ENCODE measurements at places on chromosomes 6 and 20.

GRCh38 chr6:125947615-125948014 is 9.0 kb upstream of the HINT3 start:
- no peak for DNase-seq

GRCh38 chr6:56526860-56527544 is 115.7 kb downstream of the DST start:
- no peak for DNase-seq

- no peak for DNase-seq
These were observed 27.8 kb downstream of the SLC23A2 start for GRCh38 chr20:4973330-4974097.

- no peak for DNase-seq
These were observed 108.1 kb downstream of the RNF144B start for GRCh38 chr6:18495236-18495635.

DNA sequence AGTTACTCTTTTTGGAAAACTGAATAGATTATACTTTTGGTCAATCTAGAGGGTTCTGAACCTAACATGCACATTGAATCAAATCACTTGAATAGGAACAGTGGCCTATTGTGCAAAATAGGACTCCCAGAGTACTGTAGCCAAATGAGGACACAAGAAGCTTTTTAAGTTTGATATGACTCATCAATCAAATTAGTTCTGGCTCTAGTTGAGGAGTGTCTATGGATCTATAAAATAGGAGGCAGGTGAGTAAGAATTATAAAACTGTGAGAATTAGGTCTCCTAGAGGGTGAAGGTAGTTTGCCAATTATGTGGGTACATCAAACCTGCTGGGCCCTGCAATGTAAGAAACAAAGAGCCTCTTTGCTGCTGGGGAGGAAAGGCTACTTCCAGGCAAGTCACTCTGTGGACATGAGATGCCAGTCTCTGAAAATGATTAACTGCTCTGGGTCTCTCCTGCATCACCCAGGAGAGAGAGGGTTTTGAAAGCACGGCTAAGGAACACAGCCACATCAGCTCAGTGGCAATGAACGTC is 112.3 kb downstream of the RCAN2 start:
- no peak for DNase-seq

DNA sequence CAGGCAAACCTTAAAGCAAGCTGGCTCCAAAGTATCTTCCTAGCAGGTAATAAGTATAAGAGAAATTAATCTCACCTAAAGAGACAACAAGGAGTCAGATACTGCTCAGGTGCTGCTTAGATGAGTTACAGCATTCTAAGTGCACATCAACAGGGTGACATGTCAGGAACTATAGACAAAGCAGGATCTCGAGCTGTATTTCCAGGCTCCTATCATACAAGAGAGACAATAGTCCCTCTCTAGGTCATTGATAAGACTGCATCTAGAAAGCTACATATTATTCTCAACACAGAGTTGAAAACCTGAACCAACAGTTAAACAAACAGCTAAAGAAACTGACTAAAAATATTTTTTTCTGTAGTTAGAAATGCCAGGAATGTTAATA is 3.9 kb downstream of the PTPRK start:
- no peak for DNase-seq

GRCh38 chr6:158284876-158285655 is 27.2 kb upstream of the TULP4 start:
- DNase-seq, result no peak

- no peak for DNase-seq
These were observed 28.6 kb upstream of the CDYL start for GRCh38 chr6:4747588-4747987.

- no peak for DNase-seq
These were observed 16.9 kb upstream of the STK35 start for GRCh38 chr20:2084703-2085102.

GRCh38 chr6:34138191-34138590 is 7.7 kb downstream of the GRM4 start:
- no peak for DNase-seq

GRCh38 chr6:18350271-18350670 is 36.9 kb upstream of the RNF144B start:
- DNase-seq, result no peak

DNA sequence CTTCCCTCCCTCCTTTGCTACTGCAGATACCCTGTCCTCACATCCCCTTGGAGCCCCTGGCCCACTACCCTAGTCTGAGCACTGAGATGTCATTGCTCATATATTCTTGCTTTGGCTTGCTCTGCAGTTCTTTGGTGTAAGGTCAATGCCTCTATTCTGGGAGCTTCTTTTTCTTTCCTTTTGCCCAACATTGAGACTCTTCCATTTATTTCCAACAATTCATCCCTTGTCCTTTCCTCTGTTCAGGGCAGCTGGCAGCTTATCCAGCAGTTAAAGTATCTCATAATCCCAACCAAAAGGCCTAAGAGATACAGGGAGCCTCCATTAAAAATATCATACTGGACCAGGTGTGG is 23.6 kb downstream of the L3MBTL1 start:
- DNase-seq, result no peak

DNA sequence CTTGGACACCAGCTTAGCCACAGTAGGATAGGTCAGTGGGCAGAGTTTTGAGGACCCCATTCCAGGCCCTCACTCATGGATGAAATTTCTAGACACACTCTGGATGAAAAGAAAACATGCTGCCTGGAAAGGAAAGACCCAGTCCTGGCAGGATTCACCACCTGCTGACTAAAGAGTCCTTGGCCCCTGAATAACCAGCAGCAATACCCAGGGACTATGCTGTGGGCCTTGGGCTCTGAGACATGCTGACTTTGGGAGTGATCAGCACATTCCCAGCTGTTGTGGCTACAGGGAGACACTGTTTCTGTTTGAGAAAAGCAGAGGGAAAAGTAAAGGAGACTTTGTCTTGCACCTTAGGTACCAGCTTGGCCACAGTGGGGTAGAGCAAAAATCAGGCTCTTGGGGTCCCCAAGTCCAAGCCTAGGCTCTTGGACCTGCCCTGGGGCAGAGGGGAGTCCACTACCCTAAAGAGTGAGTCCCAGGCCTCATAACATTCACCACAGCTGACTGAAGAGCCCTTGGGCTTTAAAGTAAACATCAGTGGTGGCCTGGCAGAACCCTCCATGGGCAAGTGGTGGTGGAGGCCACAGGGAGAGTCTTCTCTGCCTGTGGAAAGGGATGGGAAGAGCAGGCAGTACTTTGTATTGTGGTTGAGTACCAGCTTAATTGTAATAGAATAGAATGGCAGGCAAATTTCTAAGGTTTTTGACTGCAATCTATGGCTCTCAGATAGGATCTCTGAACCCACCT is 516.8 kb downstream of the BCKDHB start:
- no peak for DNase-seq

DNA sequence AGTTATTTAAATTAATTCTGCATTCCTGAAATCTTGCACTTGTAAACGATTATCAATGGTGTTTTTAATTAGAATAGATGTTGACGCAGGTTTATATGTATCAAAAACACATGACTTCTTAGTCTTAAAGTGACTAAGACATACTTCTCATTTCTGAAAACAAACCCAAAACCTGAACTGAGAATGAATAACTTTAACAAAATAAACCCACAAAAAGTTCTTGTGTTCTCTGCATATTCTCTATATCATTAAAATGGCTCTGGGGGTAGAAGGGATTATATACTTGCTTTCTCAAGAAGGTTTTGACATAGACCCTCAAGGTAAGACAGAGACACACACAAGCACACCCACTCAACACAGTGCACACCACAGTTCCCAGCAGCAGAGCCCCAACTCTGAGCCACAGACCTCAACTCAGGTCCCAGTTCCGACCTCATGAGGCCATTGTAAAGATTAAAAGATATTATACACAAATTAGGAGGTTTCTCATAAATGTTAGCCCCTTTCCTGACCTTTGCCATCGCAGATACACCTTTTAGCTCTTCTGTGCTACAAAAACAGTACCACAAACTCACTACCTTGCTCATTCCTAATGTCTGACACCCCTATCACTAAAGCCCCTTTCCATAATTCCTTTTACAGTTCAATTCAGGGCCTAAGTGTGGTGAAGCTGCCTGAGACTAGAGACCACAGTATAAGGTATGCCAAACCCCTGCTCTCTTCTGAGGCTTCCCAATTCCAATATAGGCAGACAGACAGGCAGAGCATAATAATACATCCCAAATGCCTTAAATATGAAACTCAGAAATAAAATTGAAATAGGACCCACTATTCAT is 267.8 kb downstream of the PTPRK start:
- no peak for DNase-seq

DNA sequence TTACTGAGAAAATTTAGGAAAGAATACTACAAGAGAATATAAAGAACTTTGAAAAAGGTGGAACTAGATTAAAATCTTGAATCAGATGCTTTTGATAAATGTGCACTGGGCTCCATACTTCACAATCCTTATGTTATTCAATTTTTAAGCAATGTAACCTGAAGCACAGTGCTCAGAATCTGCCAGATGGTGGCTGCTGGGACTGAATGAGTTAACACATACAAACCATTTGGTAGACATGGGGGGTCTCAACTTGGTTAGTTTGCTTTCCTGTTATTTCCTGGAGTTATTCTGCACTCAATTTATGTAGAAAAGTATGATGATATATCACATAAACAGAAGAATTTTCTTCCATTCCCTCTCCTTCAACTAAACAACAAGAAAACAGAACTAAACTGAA is 326.5 kb downstream of the RNGTT start:
- no peak for DNase-seq

DNA sequence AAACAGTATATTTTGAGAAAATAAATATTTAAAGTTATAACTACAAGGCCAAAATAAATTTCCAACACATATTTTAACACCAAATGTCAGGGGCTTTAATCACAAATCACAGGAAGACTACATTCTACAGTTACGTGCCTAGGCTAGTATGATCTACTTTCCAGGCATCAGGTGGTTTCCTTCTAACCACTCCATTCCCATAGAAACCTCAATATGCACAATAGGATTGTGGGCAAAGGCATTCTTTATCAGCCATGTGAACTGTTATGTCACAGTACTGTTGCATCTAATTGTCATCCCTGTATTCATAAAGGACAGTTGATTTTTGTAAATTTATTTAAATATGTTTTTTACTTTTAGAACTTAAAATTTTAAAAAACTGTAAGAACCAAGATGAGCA is 32.4 kb downstream of the ATG5 start:
- DNase-seq, result no peak

DNA sequence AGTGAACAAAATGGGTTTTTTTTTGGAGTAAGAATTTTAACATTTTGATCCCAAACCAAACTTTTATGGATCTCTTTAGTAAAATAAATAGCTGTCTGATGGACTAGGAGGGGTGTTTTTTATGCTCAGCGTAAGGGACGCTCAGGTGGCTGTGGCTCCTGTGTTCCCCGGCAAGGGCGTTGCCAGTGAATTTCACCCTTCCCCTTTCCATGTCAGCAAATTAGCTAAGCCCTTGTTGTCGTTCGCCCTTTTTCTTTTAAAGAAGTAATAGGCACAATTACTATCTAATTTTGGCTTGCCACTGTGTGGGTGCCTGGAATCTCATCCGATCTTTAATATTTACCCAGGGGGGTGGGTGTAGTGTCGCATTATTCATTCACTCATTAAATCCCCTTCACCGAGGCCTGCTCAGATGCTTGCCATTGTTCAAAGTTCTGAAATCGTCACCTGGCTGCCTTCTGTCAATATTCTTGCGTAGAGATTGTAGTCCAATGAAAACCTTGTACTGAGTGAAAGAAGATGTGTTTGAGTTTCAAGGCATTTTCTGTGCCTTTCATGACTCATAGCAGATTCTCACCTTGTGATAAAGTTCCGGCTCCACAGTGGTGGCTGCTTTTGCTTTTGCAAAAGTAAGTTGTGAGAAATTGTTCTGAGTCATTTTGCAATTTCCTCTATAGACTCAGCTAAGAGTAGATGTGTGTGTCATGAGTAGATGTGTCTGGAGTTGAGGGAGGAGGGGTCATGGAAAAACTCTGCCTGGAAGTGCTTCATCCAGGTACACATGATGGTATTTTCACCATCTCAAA is 40.0 kb upstream of the CLDN20 start:
- peak; percentile 87 for DNase-seq

DNA sequence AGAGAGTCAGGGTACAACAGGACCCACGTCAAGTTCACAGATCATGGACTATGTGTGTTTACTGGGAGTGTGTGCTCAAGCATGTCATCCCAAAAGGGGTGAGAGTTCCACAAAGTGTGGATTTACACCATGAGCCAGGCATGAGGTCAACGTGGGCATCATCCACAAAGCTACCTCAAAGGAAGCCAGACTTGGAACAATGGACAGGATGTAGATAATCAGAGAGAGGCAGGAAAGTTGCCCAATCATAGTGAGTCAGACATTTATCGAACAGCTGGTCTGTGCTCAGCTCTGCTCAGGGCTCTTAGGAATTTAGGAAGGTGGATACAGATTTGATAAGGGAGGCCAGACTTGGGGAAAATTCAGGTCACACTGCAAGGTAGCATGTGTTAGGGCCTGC is 317.2 kb upstream of the CDYL start:
- DNase-seq, result peak; percentile 72

GRCh38 chr20:1946762-1947534 is 46.9 kb downstream of the PDYN start:
- DNase-seq, result no peak

GRCh38 chr20:33531047-33531877 is 41.4 kb downstream of the CBFA2T2 start:
- no peak for DNase-seq

- no peak for DNase-seq
These were observed 9.7 kb upstream of the TNFRSF6B start for GRCh38 chr20:63686492-63687321.

DNA sequence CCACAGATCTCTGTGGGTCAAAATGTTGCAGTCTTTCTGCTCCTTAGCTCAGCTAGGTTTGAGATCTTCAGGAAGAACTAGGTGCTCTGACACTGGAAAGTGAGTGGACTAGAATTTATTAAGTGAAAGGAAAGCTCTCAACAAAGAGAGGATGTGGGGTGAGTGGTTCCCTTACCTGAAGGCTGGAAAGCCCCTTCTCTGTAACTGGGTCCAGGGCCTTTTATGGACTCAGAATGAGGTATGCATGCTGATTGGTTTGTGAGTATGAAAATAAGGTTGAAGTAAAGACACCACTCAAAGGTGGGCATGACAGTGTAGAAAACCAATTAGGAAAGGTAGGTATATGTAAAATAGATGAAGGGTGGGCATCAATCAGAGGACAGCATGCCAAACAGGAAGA is 485.5 kb downstream of the CD109 start:
- DNase-seq, result no peak

Measured in non-pigmented ciliary epithelial cell (primary cell).